ENCODE measurements at places on chromosomes 4 and X. TPM values are rescaled to one million over a fixed set of nuclear protein-coding genes. Genes with fewer than 3 reads are reported as not detected.

Gene ADAM29
- not detected for total RNA-seq

Gene CFAP47
- not detected for total RNA-seq

Gene MAP3K15
- total RNA-seq: 0.14 TPM

Gene DCTD
- total RNA-seq: 106 TPM

Gene ARR3
- total RNA-seq: not detected

All from smooth muscle cell of the umbilical artery (primary cell).